ENCODE measurements at places on chromosomes 3 and 15.

- DNase-seq: no peak
These were observed 465.6 kb upstream of the TPRG1 start for GRCh38 chr3:188706176-188706575.

- no peak for DNase-seq
These were observed 65.4 kb downstream of the SERP1 start for GRCh38 chr3:150480877-150481276.

- DNase-seq: peak; percentile 33
These were observed 631 bp downstream of the NKTR start for GRCh38 chr3:42600958-42601675.

DNA sequence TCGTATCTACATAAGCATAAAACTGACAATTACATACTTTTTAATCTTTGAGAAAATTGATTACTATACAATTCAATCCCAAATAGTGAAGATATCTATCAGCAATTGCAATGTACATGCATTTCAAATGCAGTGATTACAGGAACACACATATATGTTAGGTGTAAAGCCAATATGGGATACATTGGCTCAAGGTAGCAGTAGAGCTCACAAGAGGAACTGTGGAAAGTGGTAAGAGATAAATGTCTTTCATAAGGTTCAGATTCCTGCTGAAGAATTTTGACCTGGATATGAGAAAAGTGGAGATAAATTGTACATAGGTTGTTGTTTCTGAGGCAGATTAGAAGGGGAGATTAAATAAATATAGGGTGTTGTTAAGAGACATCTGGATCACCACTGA, 1280.5 kb downstream of the OTOL1 start:
- DNase-seq: no peak

DNA sequence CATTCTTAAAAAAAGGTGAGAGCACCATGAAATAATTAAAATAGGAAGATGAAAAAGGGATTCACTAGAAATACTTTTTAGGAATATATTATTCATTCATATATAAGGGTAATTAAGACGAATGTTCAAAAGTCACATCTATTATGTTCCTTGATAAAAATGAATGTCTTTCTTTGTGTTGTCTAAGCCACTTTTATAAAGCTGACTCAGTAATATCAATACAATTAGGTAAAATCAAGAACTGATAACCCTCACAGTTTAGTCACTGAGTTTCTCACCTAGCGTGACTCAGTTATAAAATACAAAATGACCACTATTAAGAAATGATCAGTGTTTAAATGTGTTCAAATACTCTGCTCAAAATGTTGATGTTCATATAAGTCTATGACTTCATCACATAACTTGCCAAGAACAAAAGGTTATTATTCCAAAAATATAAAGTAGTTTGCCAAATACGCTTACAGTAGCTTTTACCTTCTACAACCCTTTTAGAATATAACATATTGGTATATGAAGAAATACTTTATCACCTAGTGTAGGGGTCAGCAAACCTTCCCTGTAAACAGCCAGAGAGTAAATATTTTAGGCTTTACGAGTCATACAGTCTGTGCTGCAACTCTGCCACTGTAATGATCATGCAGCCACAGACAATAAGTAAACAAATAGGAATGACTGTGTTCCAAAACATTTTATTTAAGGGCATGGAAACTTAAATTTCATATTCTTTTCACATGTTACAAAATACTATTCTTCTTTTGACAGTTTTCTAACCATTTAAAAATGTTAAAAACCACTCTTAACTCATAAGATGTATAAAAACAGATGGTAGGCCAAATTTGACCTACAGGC, 369.8 kb downstream of the TBC1D5 start:
- no peak for DNase-seq

- no peak for DNase-seq
These were observed 344.9 kb downstream of the LRRC3B start for GRCh38 chr3:26967501-26967900.

DNA sequence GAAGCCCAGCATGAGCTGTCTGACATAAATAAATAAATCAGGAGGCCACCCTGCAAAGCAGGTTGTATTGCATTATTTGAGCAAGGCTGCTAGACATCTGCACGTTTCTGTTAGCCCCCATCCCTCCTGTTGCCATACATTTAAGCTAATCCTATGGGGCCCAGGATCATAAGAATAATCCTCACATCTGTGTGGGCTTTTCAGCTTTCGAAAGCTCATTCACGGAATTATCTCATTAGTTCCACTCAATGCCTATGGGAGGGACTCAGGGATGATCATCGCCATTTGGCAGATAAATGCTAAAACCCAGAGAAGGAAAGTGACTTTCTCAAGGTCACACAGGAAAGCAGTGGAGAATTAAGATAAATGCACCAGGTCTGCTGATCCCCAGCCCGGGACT, 123.4 kb downstream of the TLE3 start:
- no peak for DNase-seq

DNA sequence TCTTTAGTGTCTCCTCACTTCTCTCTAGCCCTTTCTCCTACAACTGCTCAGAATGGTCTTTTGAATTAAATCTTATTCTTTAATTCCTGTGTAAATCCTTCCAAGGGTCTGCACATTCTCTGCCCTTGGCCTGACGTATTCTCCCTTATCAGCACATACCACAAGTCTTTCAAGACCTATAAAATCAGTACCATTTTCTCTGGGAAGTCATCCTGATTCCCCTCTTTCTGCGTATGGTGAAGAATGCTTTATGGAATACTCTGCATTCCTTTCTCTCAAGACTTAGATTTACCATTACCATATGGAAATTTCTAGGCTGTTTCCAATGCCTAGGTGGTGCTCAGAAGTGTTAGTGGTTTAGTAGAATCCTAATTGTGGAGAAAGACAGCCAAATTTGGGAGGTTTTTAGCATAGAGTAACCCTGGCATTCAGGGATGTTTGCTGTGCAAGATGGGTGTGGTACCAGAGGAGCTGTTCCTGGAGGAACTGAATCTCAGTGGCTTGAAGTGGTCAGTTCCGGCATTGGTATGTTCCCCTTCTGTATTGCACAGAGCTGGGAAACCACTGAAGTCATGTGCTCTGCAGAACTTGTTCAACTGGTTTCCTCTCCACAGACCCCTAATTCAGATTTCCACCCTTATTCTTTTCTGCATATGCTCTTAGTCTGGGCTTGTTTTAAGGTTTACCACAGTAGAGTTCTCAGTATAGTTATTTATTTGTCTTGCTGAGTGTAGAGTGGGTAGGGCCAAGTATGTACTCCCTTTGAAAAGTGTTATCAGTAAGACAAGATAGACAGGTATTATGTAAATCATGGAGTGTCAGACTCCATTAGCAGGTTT, 24.5 kb downstream of the IQGAP1 start:
- DNase-seq: no peak

- DNase-seq: no peak
These were observed 29.2 kb downstream of the PXK start for GRCh38 chr3:58361866-58362265.

DNA sequence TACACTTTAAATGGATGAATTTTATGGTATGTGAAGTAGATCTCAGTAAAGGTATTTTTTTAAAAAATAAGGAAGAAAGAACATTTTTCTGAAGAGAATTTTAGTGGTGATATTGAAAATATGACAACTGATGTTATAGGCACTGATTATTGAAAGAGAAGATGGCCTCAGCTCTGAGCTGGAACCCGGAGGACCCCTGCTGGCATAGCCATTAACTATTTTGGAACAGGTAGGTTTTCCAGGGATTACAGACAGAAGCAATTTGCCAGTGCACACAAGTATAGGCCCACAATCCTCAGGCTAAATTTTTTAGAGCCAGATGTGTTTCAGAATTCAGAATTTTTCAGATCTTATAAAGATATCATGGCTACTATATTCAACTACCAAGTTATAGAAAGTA, 315.9 kb upstream of the GPR149 start:
- DNase-seq: no peak

- DNase-seq: no peak
These were observed 32.9 kb downstream of the SEMA6D start for GRCh38 chr15:47750030-47750739.

DNA sequence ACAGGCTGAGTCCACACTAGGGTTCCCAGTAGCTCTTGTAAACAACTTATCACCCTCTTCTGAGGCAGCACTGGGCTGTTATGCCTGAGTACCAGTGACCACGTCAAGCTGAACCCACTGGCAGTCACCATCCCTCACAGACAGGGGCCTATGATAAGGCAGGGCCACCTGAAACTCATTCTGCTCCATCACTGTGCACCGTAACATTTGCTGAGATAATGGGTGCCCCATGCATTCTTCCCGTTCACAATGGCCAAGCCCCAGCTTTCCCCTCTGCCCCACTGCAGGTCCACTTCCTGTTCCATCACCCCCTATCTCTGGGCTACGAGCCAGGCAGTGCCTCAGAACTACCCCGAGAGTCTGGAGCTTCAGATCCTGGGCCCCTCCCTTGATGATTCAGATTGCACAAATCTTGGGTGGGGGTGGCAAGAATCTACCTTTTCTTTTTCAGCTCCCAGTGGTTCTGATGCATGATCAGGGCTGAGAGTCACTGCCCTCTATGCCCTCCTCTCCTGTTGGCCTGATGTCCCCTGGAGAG, 158.0 kb downstream of the RAB11A start:
- no peak for DNase-seq

DNA sequence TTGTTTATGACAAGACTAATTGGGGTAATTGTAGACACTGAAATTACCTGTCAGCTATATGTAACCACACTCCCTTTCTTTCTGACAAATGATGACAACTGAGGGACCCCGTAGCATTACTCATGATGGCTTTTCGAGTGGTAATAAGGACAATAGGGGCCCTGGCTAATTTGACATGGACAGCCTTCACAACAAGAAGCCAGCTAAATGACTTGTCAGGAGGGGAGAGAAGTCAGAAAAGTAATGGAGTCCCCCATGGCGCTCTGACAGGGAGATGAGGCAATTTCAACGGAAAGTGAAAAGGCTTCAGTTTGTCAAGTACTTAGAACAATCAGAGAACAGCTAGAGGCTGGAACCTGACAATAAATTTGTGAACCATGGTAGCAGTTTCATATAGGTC, 177.3 kb downstream of the CDIN1 start:
- DNase-seq: no peak

DNA sequence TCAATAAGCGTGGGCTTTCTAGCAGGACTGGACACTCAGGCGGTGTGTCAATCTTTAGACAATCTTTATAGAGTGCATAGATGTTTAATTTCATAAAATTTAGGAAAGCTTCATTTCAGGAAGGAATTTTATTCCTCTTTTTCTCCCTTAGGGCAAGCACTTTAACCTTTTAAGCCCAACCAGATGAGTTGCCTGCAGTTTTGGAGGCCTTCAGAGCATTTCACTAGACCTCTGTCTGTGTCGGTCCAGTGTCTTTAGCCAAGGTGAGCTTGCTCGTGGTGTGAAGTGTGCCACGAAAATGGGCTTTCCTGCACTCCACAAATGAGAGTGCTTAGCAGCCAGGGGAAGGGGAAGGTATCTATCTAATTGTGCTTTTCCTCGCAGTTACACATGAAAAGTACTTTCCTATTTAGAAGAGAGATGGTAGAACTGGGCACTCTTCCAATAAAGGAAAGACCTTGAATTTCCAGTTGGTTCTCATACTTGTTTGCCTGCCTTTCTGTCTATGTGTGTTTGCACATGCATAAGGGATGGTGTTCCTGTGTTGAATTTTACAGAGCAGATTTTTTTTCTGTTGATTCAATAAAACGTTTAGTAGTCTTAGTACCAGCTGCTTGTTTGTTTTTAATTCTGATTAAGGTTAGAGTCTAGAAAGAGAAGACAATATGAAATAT, 53.6 kb downstream of the FEZF2 start:
- DNase-seq: no peak

- no peak for DNase-seq
These were observed 110.3 kb upstream of the MITF start for GRCh38 chr3:69628951-69629350.

GRCh38 chr3:143514109-143514508, 334.2 kb downstream of the SLC9A9 start:
- DNase-seq: no peak

Data from stimulated activated CD8-positive, alpha-beta memory T cell treated with anti-CD3 and anti-CD28 coated beads, Interleukin-15, amount 100 ng/mL, for 4 hours (primary cell).